Stimulated activated CD8-positive, alpha-beta memory T cell treated with anti-CD3 and anti-CD28 coated beads, Interleukin-4, amount 100 ng/mL, for 4 hours (primary cell): ENCODE measurements at places on chromosomes 1 and 21.
A peak's percentile ranks its signal among the peaks of the same experiment; 100 is the strongest.

DNA sequence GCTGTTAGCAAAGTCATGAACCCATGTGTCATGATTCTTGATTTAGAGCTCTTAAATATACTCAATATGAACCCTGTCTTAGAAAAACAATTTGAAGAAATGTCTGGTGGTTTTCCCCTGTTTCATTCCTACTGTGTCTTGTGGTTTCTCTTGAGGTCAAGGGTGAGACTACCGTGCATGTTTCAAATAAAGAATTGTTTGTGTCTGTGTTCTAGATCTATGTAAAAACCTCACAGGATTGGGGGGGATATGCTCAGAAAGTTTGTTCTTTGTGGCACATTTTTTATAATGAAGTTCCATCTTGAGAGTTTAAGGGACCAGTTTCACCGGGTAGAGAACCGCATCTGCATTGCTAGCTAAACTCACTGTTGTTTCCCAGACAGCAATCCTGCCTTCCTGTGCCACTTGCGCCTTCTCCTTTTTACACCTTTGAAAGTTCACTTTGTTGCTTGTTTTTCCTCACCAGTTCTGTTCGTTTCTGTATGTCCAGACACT is 30.9 kb upstream of the CACYBP start:
- no peak for DNase-seq

DNA sequence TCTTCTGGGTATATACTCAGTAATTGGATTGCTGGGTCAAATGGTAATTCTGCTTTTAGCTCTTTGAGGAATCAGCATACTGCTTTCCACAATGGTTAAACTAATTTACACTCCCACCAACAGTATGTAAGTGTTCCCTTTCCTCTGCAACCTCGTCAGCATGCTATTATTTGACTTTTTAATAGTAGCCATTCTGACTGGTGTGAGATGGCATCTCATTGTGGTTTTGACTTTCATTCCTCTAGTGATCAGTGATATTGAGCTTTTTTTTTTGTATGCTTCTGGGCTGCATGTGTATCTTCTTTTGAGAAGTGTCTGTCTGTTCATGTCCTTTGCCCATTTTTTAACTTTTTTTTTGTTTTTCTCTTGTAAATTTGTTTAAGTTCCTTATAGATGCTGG is 279.4 kb downstream of the PTGER3 start:
- no peak for DNase-seq

GRCh38 chr1:85911742-85912141 is 203.5 kb upstream of the ZNHIT6 start:
- DNase-seq: no peak

DNA sequence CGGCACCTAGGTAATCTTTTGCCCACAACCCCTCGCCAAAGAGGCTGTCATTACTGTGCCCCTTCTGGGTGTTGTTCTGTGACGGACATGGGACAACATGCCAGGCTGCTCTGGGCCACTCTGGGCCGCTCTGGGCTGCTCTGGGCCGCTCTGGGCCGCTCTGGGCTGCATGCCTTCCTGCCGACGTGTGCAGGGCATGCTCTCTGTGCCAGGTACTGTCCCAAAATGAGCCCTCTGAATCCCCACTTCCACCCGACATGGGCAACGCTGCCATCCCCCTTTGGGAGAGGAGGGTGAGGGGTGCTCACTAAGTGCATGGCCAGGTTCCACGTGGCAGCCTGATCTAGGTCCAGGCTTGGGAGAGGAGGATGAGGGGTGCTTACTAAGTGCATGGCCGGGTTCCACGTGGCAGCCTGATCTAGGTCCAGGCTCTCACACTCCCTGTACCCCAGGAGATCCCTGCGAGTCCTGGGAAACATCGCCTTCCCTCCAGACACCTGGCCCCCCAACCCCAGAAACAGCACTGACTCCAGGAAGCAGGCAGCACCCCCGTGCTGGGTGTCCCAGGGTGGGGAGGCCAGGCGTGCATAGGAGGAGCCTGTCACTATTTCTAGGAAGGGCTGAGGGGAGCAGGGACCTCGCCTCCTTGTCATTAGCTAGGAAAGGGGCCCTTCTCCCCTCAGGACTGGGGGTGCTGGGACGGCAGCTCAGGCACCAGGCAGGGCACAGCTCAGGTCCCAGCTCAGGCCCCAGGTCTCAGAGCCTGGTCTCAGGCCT is 16.5 kb downstream of the TTC34 start:
- no peak for DNase-seq

- no peak for DNase-seq
Observed at GRCh38 chr1:183778045-183778444, 26.9 kb upstream of the RGL1 start.

DNA sequence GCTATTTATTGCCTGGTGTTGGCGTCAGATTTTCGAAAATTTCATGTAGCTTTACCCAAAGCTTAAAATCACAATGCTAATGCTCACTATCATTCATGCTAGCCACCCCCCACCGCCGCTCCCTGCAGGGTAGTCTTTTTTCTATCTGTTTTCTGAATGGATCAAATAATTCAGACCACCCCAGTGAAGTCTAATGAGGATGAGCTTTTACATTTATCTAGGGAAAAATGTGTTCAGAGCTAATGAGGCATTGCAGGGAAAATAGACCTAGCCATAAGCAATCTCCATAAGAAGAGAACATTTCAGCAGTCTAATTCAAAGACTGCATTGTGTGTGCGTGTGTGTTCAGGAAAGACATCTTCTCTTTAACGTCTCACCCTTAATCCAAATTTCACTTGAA is 533.0 kb upstream of the PRMT6 start:
- DNase-seq: no peak

- DNase-seq: no peak
Observed at GRCh38 chr1:66779475-66780078, 21.5 kb downstream of the INSL5 start.

DNA sequence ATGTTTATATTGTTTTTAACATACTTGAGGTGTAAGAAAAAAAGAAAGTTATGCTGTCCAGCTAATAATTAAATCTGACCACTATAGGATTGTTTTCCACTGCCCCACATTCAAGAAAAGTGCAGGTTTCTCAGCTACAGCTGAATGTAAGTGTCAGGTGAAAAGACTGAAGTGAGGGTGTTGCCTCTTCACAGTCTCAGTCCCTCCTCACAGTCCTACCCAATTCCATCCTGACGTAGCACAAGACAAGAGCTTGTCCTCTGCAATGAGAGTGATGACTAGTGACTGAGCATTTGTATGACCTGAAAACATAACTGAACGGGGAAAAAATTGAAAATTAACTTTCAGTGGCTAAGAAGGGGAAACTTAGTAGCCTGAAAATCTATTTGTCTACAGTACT is 1039.5 kb downstream of the ADGRL2 start:
- no peak for DNase-seq

- no peak for DNase-seq
Observed at GRCh38 chr1:214718724-214719123, 115.7 kb downstream of the CENPF start.

- no peak for DNase-seq
Observed at GRCh38 chr1:67978890-67979516, 71.4 kb downstream of the DIRAS3 start.

- no peak for DNase-seq
Observed at GRCh38 chr1:6927626-6928025, 142.4 kb downstream of the CAMTA1 start.

DNA sequence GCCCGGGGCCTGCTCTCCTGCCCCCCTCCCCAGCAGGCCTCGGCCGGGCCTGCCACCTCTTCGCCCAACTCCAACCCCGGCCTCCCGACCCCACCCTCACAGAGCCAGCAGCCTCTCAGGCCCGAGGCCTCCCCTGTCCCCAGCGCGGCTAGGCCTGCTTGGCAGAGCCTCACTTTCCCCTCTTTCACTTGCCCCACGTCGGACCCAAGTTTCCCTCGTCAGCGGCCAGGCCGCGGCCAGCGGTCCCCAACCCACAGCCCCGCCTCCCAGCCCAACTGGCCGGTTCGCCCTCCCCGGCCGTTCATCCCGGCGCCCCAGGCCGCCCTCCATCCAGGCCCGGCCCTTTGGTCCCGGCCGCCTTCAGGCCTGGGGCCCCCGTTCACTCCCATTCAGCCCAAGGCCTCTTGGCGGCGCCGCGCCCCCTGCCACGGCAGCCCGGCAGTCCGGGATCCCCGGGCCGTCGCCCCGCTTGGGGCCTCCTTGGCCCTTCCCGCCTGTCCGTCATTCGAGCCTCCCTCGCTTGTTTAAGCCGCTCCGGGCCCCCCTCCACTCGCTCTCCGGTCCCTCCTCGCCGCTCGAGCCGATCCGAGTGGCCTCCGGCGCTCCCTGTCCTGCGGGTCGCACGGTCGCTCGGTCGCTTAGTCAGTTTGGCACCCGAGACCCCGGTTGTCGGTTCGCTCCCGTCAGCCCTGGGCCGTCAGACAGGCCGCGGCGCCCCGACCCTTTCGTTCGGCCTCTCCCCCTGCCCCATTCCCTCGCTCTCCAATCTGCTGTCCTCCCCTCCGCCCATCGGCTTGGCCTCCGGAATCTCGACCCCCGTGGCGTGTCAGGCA is 1.4 kb downstream of the LRRC41 start:
- peak; percentile 11 for DNase-seq

DNA sequence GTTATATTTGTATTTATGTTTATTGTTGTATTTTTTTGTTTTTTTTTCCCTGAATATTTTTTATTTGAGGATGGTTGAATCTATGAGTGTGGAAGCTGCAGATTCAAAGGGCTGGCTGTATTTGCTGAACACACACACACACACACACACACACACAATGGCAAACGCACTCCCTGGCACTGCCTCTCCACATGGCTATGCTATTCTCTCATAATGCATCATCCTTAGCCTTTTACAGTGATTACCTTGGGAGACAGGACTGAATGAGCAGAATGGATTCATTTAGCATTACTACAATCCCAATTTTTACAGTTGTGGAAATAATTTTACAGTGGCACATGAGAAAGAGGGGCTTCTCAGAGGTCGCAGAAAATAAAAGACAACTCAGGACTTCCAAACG is 390.1 kb downstream of the PCP4 start:
- DNase-seq: no peak

- no peak for DNase-seq
Observed at GRCh38 chr1:12600880-12601633, 17.0 kb downstream of the DHRS3 start.

- no peak for DNase-seq
Observed at GRCh38 chr1:118113261-118113660, 71.8 kb downstream of the SPAG17 start.

GRCh38 chr21:31975491-31975890 is 102.7 kb downstream of the HUNK start:
- DNase-seq: no peak

- no peak for DNase-seq
Observed at GRCh38 chr1:27970401-27970800, 10.6 kb downstream of the XKR8 start.

DNA sequence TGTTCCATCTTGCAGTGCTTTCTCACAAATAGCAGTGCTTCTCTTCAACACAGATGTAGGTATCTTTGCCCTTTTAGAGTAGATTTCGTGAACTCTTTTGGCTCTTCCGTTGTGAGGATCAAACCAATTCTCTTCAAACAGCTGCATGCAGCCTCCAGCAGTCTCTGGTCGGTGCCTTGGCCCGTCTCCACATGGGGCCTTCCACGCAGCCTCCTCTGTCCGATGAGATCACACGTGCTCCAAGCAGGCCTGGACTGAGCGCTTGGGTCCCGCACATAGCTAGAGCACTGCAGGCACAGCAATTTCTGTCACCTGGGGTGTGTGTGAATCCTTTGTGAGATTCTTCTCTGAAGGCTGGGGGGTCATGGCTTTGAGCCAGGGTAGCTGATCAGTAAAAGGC is 82.8 kb upstream of the KCNE2 start:
- DNase-seq: no peak

DNA sequence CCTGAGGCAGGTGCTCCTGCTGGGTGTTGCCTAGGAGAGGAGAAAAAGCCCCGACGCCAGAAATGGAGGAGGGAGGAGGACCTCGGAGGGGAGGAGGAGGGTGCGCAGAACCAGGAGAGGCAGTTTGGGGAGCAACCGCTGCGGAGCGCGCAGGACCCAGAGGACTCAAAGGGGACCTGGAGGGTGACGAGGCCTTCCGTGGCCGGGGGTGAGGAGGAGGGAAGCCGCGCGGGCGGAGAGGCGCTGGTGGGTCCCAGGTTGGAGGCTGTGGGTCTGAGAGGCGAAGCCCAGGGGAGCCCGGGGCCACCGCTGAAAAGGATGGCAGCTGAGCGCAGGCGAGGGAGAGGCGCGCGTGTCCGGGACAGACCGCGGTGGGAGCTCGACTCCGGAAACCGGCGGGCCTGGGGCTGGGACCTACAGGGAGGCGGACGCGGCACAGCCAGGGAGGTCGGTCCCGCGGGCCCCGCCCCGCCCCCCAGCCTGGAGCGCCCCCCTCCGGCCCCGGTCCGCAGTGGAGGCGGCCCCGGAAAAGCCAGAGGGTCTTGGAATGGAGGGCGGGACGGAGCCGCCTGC is 15.1 kb downstream of the RNF223 start:
- no peak for DNase-seq

GRCh38 chr1:116020668-116021272 is 44.5 kb downstream of the SLC22A15 start:
- no peak for DNase-seq
